ENCODE measurements at places on chromosomes 6 and 20. TPM values are rescaled to one million over a fixed set of nuclear protein-coding genes. Genes with fewer than 3 reads are reported as not detected.
A peak's percentile ranks its signal among the peaks of the same experiment; 100 is the strongest.

- DNase-seq, result no peak
Measured at GRCh38 chr6:46655803-46656202, 3.0 kb downstream of the SLC25A27 start.

Gene RIPPLY2
- not detected for total RNA-seq

DNA sequence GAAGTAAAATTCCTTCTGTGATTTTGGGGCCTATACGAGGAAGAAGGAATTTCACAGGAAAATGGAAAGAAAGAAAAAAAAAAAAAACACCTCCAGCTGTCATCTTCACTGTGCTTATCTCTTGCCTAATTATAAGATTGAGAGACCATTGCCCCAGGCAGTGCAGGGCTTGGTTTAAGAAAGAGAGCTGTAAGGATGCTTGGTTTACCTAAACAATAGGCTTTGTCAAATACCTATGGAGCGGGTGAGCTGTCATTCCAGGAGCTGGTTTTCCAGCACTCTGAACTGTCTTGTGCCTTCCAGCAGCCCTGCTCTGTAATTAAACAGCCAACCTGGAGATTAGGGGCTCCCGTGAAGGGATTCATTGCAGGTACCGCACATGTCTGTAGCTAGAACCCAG is 137.8 kb downstream of the EDN3 start:
- DNase-seq, result no peak

DNA sequence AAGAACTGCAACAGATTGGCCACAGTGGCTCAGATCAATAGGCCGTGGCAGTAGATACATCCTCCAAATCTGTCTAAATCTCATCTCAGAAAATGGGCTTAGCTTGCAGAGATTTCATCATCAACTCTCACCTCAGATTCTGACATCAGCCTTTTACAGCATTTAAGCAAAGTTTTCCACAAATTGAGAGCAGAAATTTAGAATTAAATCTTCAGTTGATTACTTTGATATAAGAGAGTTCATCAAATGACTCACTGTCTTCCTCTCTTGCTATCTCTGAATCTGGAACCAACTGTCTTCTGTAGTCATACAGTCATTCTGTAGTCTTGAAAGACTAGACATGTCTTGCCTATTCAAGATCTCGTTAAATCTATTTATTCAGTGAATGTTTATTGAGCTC is 45.2 kb upstream of the CTAGE9 start:
- DNase-seq, result no peak

DNA sequence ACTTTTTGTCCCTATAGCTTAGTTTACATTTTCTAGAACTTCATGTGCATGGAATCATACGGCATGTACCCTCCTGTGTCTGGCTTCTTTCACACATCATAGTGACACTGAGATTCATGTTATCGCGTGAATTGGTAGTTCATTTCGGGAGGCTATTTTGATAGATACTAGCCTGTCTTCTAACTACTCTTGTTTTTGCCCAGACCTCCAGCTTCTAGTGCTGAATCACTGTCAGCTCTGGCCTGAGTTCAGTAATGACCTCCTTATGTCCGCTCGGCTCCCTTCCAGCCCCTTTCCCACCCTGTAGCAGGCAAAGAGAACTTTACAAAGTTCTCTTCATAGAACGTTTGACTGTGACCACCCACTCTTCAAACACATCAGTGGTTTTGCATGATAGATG is 14.1 kb downstream of the MYBL2 start:
- no peak for DNase-seq

- no peak for DNase-seq
Measured at GRCh38 chr6:36370638-36371037, 16.8 kb downstream of the ETV7 start.

- DNase-seq, result no peak
Measured at GRCh38 chr6:89708316-89708715, 69.8 kb upstream of the LYRM2 start.

GRCh38 chr6:116575227-116575626 is 3.9 kb downstream of the RWDD1 start:
- DNase-seq, result no peak

Gene VWA7
- total RNA-seq, result 2.9 TPM

DNA sequence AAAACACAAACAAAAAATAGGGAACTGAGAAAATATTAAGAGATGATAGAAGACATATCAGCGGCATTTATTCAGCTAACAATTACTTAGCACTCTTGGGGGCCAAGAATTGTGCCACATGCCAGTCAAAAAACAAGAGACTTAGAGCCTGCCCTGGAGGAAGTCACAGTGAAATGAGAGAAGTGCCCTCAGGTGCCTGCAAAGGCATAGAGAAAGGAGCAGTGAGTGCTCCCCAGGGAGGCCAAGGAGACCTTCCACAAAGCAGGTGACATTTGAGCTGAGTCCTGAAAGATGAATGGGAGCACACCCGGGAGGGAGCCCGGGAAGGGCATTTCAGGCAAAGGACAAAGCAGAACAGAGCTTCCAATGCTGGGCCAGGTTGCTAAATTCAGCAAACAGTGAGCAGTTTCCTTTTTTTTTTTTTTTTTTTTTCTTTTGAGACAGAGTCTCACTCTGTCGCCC is 184.7 kb upstream of the JARID2 start:
- DNase-seq, result no peak

DNA sequence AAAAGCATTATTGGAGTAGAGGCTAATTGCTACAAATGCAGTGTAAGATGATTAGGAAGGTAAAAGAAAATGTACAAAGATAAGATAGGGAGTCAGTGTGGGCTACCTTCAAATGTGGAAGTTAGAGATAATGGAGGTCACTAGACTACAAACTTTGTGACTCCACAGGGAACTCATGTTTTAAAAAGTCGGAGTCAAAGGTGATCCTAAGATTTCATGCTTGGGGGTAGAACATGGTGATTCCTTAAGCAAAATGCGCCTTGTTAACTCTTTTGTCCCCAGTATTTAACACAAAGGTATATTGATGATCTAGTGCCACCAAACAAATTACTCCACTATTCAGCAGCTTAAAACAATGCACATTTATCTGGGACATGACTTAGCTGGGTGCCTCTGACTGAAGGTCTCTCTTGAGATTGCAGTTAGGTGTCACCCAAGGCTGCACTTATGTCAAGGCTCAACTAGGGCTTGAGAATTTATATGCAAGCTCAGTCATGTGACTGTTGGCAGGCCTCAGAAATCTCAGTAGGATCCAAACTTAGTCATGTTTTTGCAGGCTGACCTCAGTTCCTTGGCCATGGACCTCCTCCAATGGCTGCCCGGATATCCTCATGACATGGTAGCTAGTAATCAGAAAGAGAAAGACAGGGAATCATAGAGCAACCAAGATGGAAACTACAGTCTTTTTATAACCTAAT is 11.4 kb upstream of the SNX9 start:
- no peak for DNase-seq

GRCh38 chr20:44688053-44688625 is 27.0 kb upstream of the CCN5 start:
- DNase-seq, result no peak

Gene PRL
- total RNA-seq, result not detected

- no peak for DNase-seq
Measured at GRCh38 chr20:48880981-48881657, 40.4 kb upstream of the ARFGEF2 start.

Gene NMBR
- not detected for total RNA-seq

DNA sequence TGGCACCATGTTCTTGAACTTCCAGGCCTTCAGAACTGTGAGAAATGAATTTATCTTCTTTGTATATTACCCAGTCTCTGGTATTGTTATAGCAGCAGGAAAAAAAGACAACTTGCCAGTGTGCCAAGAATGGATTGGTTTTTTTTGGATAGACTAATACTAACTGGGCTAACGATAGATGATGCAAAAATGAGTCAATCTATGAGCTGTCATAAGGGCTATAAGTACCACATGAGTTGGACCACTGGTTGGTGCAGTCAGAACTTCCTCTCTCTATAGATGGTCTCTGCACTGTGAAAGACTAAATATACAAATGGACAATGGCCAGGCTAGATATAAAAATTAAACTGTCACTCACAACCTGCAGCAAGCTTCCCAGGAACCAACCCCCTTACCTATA is 87.6 kb upstream of the COL21A1 start:
- DNase-seq, result no peak

Gene NAA20
- 41.2 TPM for total RNA-seq

DNA sequence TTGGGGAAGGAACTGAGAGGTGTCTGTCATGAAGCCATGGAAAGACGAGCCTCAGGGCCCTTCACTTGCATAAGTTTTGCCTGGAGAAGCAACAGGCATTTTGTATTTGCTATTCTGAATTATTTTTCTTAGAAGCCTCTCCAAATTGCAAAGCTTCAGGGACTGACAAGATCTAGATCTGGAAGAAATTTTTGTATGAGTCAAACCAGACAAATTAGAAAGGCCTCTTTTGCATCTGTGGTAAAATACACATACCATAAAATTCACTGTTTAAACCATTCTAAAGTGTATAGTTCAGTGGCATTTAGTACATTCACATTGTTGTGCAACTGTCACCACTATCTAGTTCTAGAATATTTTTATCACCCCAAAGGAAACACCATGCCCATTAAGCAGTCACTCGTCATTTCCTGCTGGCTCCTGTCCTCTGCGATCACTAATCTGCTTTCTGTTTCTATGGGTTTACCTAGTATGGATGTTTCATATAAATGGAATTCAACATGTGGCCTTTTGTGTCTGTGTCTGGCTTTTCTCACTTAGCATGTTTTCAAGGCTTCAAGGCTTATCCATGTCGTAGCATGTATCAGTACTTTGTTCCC is 269.1 kb downstream of the PHF3 start:
- no peak for DNase-seq

- no peak for DNase-seq
Measured at GRCh38 chr6:32943864-32944649, 3.2 kb upstream of the HLA-DMB start.

- peak; percentile 84 for DNase-seq
Measured at GRCh38 chr6:39309942-39310531, 4.2 kb downstream of the KCNK17 start.

Gene BPI
- not detected for total RNA-seq

DNA sequence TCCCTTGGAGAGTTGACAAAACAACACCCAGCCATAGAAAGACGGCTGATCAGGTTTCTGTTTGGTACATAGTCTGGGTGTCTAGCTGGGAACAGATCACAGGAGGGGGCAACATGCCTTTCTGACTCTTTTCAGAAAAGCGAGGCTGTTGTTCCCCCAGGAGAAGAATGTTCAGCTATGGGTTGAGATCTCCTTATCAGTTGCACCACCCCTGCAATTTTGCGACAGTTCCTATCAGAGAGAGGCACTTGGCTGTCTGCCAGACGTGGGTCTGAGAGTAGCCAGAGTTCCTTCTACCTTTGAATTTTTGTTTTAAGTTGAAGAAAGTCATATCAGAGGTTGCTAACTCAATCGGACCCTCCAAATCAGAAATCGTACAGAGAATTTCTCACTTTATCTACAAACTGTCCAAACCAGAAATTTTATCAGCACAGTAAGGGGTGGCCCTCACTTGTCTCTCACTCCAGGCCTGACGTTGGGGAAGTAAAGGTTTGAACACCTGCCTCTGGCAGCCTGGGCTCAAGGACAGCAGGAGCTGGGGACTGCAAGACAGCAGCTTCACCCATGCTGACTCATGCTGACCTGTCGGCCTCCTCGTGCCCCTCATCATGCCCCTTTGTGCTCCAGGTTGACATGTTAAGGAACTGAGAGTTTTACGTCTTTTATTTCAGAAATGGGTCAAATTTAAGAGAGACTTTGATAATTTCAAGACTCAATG is 42.3 kb downstream of the TMC2 start:
- DNase-seq, result no peak

DNA sequence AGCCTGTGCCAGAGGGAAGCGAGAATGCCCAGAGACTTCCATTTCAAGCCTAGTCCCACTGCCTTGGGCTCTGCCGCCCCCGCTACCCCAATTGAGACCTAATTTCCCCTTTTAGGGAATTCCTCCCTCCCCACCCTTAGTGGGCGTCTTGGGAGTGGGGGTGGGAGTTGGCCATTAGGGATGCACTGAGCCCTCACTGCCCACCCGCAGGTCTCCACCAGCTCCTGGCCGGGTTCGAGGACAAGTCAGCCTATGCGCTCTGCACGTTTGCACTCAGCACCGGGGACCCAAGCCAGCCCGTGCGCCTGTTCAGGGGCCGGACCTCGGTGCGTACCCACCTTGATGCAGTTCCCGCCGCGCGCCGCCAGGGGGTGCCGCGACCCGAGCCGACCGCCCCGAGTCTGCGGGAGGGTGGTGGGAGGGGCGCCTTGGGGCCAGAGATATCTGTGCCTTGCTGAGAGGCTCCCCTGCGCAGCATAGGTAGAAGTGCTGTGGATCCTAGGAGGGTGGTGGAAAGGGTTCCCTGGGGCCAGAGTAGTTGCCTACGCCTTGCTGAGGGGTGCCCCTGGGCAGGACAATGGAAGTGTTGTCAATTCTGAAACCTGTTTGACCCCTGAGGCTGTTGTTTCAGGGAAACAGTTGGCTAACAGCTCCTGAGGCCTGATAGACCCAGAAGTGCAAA is 9.2 kb downstream of the ITPA start:
- peak; percentile 60 for DNase-seq

Gene PTPRK
- 34.2 TPM for total RNA-seq

Gene LST1
- total RNA-seq, result 5.4 TPM

Gene NKX2-4
- total RNA-seq, result not detected

DNA sequence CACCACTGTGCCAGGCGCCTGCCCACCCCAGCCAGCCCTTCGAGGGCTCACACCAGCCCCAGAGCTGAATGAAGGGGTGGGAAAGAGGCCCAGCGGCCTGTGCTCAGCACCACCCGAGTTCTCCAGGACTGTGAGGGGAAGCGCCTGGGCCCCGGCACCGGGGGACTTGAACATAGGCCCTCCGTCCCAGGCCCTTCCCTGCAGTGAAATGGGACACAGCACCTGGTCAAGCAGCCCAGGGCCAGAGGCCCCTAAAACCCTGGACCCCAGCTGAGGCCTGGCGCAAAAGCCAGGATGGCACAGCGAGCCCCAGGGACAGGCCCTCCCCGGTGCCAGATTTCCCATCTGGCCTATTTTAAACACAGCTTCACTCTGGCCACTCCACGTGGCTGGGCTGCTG is 4.0 kb downstream of the KCNQ2 start:
- DNase-seq, result no peak

- no peak for DNase-seq
Measured at GRCh38 chr6:97563529-97563928, 280.5 kb upstream of the MMS22L start.

GRCh38 chr6:3748208-3749066 is 3.1 kb downstream of the PXDC1 start:
- no peak for DNase-seq

DNA sequence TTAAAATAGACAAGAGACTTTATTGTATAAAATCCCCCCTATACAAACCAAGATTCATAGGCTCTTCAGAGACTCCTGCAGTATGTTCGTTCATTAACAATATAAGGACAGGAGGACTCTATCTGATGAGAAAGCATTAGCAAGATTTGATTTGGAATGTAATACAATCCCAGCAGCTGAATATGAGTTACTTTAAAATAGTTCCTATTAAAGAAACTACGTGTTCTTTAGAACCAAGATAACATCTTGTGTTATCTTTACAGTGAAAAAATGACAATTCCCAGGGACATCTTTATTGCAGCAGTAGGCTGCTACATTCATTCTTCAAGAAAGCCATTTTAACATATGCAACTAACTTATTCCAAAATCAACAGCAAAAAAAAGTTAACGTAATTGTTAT is 1360.1 kb upstream of the GJE1 start:
- DNase-seq, result no peak

Gene BTN1A1
- not detected for total RNA-seq

- DNase-seq, result no peak
Measured at GRCh38 chr6:105859457-105859856, 226.7 kb upstream of the PRDM1 start.

GRCh38 chr20:64231621-64232550 is 23.7 kb upstream of the PCMTD2 start:
- peak; percentile 11 for DNase-seq

- DNase-seq, result peak; percentile 73
Measured at GRCh38 chr6:108565893-108566292, 5.2 kb downstream of the FOXO3 start.

GRCh38 chr6:140833408-140833807 is 1299.3 kb upstream of the GJE1 start:
- DNase-seq, result no peak
